ENCODE measurements at places on chromosomes 2 and 18. TPM values are rescaled to one million over a fixed set of nuclear protein-coding genes. Genes with fewer than 3 reads are reported as not detected.
A peak's percentile ranks its signal among the peaks of the same experiment; 100 is the strongest.

Gene ABCG5
- not detected for total RNA-seq

Gene HAT1
- total RNA-seq, result 52.5 TPM

Gene C2orf66
- not detected for total RNA-seq

Gene FOXD4L1
- total RNA-seq, result 0.47 TPM

Gene RUFY4
- total RNA-seq, result 3.0 TPM

Gene ARHGAP25
- 117 TPM for total RNA-seq

Gene CPO
- not detected for total RNA-seq

Gene COLEC11
- 0.39 TPM for total RNA-seq

Gene DTNA
- not detected for total RNA-seq

Gene UGT1A5
- not detected for total RNA-seq

Gene MYCN
- total RNA-seq, result not detected

Gene CDH2
- not detected for total RNA-seq

DNA sequence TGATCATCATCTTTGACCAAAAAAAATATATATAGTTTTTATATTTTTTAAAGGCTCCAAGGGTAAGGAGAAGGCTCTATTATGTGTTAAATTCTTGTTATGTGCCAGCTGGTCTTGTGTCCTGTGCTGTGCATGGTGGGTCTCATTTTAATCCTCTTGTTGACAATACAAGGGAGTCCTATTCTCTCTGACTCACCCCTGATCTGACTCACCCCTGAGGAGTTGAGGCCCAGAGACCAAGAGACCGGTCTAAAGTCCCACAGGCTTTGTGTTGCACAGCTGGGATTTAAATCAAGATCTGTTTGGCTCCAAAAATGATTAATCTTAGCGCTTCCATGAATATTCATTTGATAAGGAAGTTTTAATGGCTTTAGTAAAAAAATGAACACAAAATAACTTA lies 25.7 kb downstream of the MC2R start:
- no peak for DNase-seq

DNA sequence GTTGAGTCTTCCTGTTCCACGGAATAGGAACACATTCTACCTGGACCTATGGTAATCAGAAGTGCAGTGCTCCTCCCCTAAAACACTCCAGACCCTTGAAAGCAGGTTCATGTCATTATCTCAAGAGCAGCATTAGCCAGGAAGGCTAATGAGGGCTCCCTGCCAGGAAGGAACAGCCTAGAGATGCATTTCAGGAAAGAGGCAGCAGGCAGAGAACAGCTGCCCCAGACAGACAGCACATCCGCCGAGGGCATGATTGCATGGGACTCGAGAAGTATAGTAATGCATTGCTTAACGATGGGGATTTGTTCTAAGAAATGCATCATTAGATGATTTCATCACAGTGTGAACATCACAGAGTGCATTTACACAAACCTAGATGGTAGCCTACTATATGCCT lies 171.5 kb downstream of the ALK start:
- DNase-seq, result no peak

DNA sequence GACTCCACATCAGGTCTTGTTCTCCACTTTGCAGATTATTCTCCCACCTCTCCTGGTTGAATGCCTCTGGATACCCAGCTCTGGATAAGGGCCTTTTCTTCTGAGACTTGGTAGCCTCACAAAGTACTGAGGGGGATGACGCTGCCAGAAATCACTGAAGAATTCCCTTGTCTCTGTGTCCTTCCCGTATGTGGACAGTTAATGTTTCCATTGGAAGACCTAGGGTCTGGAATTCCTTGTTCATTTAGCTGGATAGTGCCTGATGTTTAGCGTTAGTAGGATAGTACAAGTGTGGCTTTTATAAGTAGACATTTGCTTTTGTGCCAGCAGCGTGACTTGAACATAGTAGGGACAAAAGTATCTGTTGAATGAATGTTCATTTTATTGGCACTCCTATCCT lies 76.9 kb downstream of the CLHC1 start:
- no peak for DNase-seq

DNA sequence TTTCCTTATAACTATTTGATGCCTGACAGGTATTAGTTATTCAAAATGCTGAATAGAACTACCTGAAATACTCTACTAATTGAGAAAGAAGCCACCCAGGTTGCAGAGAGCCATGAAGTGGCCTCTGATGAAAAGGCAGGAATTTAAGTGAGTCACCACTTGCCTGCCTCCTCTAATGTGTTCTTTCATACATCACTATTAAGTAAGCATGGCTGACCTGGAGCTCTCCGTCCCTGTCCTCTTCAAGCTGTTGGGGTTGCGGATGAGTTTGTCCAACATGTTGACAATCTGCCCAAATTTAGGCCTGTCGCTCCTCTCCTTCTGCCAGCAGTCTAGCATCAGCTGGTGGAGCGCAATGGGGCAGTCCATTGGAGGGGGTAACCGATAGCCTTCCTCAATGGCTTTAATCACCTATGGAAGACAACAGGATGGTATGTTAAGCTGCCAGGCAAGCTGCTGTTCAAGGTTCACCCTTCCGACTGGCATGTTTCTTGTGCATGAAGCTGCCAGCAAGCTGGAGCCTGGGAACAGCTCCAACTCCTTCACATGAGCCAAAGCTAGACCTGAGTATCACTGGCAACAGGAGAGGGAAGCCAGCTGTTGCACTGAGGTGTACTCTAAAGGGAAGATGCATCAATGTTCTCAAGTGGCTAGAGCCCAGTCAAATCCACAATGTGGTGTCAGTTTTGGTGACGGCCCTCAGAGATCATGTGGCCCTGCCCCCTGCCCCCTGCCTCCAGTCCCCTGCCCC lies 142.2 kb downstream of the EPHA4 start:
- DNase-seq, result no peak

GRCh38 chr2:128714285-128714684 lies 395.6 kb upstream of the HS6ST1 start:
- DNase-seq, result no peak

- no peak for DNase-seq
Observed at GRCh38 chr2:205051417-205051816, 506.1 kb downstream of the PARD3B start.

DNA sequence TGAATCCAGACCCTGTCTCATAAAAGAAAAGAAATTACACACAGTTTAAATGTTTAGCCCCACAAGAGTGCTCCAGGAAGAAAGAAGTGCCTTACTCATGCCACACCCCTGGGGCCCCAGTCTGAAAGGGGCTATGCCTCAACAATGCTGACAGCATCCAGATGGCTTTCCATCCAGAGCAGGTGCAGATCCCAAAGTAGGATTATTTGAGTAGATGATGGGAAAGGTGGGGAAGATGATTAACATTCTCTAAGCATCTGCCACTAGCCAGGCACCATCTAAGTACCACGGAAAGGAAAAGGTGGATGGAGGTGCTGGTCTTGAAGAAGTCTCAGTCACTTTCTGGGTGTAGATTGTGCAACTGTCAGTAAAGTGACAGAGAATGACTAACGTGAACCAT lies 16.3 kb downstream of the DPYSL5 start:
- DNase-seq, result no peak

DNA sequence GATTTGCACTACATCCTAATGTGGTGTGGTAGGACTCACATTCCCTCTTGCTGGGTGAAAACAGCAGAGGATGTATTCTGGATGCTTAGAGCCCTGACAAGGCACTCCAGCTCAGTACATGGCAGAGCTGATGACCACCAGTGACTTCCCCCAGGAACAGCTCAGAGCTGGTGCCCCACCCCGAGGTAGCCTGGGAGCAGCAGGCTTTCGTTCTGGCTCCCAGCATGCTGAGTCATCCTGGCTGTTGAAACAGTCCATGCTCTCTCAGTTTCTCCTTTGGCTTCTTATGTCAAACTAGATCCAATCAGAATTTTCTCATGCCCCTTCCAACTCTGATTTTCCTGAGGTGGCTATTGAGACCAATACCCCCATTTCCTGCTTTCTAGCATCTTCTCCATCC lies 438.2 kb downstream of the NBAS start:
- DNase-seq, result no peak

DNA sequence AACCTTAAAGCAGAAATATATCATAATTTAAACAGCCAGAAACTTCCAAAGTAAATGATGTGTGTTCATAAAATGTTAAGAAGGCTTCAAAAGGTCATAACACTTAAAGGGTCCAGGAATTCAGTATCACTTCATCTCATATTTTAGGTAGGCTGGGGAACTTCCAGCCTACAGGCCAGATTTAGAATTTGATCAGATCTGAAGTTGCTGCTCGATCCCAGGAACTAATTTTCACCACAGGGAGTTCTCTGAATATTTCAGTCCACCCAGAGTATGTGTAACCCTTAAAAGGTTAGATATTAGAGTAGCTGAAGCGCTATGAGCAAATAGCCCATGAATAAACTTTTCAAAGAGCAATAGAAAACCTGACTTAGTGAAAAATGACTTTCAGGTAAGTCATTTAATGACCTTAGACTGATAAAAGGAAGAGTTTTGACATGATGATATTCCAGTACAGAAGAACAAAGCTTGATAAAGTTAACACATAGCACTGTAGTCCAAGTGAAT lies 1.7 kb downstream of the WIPF1 start:
- DNase-seq, result no peak

GRCh38 chr18:957829-958228 lies 53.2 kb downstream of the ADCYAP1 start:
- DNase-seq, result no peak

GRCh38 chr18:25256439-25256838 lies 95.5 kb downstream of the ZNF521 start:
- no peak for DNase-seq

- DNase-seq, result no peak
Observed at GRCh38 chr2:120174963-120175581, 48.1 kb downstream of the TMEM185B start.

GRCh38 chr2:217838409-217838831 lies 164.4 kb downstream of the TNS1 start:
- no peak for DNase-seq

GRCh38 chr18:24786027-24786426 lies 325.6 kb downstream of the HRH4 start:
- DNase-seq, result no peak

GRCh38 chr18:43692099-43692690 lies 414.9 kb upstream of the SYT4 start:
- no peak for DNase-seq

DNA sequence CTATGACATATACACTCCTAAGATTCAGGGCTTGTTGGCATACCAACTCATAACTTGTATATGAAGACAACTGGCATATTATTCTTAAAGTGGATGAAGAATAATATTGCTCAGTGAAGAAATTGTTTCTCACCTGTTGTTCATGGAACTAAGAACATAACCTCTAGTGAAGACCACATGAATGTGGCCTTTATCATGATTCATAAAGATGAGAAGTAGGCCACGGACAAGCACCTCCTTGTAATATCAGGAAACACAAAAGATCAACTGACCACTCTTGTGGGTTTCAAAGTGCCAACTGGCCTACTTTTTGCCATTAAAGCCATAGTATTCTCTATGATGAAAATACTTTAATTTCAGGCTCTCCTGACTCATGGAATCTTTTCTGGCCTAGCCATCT lies 407.4 kb downstream of the GRB14 start:
- DNase-seq, result no peak

- no peak for DNase-seq
Observed at GRCh38 chr18:68548904-68549870, 165.7 kb downstream of the TMX3 start.

DNA sequence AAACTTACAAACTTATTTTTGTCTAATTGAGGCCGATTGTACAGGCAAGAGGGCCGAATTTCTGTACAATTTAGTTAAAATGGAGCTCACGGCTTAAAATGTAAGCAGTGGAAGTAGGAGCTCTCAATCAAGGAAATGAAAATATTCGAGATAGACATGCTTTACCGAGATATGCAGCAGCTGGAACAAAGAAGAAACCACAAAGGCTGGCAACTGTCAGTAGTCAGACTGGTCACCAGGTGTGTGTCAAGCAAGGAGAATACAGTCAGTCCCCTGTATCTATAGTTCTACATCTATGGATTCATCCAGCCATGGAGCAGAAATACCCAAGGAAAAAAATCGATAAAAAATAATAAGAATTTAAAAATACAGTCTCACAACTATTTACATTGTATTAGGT lies 122.6 kb downstream of the WDSUB1 start:
- DNase-seq, result no peak

DNA sequence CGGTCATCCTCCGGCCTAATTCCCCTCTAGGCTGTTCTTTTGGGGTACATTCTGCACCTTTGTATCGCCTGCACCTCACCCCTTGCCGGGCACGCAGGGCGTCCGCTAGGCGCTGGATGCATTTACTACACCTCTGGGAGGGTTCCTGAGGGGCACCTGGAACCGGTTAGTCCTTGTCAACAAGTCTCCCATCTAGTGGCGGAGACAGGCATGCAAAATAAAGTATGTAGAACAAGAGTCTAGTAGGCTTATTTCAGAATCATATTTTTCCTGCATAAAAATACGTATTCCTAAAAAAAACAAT lies 705 bp upstream of the TEX261 start:
- peak; percentile 60 for DNase-seq

DNA sequence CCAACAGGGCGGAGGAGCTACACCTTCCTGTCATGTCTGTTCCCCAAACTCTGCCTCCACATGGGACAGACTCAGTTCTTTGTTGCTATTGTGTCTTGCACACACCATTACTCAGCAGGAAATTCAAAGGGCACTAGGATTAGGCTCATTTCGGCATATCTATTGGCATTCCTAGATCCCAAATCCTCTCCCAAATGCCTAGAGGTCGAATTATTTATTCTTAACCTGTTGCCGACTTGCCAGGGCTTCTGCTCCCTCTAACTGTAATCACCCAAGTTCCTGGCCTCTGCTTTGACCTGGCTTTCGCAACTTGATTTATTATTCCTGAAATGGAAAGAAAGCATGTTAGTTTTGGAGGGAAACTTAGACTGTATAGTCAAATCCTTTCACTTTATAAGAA lies 67.8 kb upstream of the ST6GAL2 start:
- DNase-seq, result no peak

DNA sequence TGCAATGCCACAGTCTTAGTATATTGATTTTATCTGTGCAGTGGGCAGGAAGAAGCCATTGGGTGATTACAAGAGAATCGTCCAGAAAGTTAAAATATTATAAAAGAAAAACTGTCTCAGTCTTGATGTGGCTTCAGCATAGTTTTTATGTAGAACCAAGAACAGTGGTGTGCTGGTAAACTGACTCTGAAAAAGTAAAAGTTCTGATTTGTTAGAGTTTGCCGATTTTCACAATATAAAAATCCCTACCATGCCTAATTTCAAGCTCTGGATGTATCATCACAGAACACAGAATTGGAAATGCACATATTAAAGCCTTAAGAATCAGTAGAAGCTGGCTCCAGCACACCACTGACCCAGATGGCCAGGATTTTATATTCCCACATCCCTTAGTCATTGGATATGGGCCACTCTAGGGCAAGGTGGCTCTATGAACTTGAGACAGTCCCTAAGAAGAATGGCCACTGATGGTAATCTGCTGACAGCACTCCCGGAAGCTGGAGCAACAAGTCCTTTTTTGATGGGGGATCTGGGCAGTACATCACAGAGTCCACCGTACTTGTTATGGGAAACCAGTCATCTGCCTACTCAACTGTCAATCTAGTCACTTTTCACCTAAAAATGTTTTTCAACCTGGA lies 9.3 kb upstream of the PLEKHM3 start:
- DNase-seq, result no peak

Data from activated naive CD8-positive, alpha-beta T cell treated with anti-CD3 and anti-CD28 coated beads, Interleukin-2, amount 10 ng/mL, durations not matched to agents 7 days and 5 days (primary cell).